ENCODE measurements at places on chromosomes 1 and 21.

GRCh38 chr1:228289239-228289849, 81.5 kb downstream of the OBSCN start:
- no peak for DNase-seq

- no peak for DNase-seq
Measured at GRCh38 chr1:22500471-22500870, 48.8 kb downstream of the ZBTB40 start.

- DNase-seq: no peak
Measured at GRCh38 chr1:185917646-185918045, 183.5 kb downstream of the HMCN1 start.

DNA sequence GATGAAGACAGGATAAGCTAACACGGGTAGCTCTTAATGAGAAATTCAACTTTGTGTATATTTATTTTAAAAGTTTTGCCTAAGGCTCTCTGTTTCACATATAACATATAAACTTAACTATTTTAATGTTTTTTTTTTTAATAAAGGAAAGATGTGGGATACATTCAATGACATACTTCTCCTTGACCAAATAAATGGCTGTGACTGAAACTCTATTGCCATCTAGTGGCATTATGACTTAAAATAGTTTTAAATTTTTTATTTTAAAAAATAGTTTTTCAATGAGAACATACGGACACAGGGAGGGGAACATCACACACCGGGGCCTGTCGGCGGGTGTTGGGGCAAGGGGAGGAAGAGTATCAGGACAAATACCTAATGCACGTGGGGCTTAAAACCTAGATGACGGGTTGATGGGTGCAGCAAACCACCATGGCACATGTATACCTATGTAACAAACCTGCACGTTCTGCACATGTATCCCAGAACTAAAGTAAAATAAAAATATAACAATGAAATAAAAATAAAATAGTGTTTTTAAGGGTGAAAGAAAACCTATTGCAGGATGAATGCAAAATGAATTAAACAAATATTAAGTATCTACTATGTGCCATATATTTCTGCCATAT, 83.4 kb downstream of the LYST start:
- DNase-seq: no peak

- no peak for DNase-seq
Measured at GRCh38 chr1:221667504-221667903, 74.4 kb downstream of the DUSP10 start.

DNA sequence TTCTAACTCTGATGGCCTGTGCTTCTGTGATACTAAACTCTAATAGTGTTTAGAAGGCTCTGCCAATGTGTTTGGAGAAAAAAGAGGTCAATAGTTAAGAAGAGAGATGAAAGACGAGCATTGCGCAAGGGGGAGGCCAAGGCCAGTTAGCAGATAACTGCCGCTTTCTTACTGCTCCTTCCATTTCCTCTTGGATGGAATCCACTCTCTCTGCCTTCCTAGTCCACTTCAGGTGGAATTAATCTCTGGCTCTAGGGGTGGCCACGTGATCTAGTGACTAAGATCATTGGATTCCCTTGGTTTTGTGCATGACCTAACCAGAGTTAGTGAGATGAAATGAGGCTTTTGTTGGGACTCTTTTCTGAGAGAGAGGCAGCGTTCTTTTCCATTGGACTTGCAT, 148.3 kb downstream of the ACTL8 start:
- no peak for DNase-seq

GRCh38 chr1:56877973-56878372, 23.4 kb downstream of the C8A start:
- no peak for DNase-seq

DNA sequence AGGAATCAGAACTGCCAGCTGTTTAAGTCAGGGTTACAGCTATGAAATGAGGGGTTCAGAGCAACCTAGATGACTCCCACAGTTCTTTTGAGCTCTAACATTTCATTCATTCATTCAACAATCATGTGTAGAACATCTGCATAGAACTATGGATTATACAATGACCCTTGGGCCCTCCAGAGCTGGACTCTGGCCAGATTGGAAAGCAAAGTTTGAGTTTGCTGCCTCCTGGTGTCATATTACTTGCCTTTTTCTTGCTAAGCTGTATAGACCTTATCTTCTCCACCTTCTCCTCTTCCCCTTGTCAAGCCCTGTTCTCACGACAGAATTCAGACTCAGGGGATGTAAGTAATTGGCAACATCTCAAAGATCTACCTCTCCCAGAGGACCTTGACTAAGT, 4.0 kb downstream of the CASQ2 start:
- DNase-seq: no peak
